ENCODE measurements at places on chromosomes 7 and 10.
A peak's percentile ranks its signal among the peaks of the same experiment; 100 is the strongest.

DNA sequence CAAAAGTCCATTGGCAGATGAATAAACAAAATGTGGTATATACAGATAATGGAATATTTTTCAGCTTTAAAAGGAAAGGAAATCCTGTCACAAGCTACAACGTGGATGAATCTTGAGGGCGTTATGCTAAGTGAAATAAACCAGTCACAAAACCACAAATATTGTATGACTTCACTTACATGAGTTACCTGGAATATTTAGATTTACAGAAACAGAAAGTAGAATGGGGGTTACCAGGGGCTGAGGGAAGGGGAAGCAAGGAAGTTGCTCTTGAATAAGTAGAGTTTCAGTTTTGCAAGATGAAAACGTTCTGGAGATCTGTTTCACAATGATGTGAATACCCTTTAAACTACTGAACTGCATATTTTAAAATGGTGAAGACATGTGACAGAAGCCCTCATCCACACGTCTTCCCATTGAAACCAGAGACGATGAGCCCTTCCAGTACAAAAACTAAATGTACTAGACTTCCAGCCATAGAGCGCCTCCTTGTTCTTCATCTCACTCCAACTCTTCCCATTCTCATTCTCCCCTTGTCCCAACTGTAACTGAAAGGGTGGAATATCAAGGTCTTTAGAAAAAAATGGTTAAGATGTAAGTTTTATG lies 62.4 kb downstream of the MICU1 start:
- peak; percentile 32 for DNase-seq

DNA sequence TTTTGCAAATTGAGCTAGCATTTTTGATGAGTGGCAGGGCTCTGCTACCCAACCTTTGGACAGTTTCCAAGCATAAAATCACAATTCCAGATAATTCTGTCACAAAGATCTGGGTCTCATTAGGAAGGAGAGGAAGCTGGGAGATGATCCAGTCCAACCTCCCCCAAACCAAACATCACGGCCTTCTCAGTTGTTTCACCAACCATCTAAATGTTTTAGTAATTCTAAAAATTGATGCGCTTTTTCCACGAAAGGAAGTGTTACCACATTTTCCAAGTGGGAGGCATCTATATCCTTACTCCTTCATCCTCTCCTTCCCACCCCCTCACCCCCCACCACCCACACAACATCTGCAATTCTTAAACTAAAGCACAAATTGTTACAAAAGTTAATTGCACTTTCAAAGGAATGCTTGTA lies 108.3 kb downstream of the EGFR start:
- DNase-seq: no peak

DNA sequence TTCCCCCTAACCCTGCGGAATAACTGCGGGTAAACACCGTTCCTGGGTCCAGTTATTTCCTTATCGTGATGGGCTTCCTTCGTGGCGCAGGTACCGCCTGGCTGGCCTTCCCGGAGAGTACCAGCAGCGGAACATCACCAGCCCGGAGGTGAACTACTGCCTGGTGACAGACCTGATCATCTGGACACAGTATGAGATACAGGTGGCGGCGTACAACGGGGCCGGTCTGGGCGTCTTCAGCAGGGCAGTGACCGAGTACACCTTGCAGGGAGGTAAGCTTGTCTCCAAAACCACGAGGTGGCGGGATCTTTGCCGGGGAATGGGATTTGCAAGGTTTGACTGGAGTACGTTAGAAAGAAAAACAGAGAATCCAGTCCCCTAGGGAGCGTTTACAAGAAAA lies 665.0 kb upstream of the FOXK1 start:
- DNase-seq: no peak

- DNase-seq: no peak
Measured at GRCh38 chr7:17944720-17945119, 4.4 kb upstream of the SNX13 start.

GRCh38 chr10:110686047-110686446 lies 41.9 kb downstream of the RBM20 start:
- DNase-seq: no peak

GRCh38 chr7:135147899-135148721 lies at the start of gene TMEM140:
TSS of gene TMEM140 (plus strand) at chr7:135148072. CDS start at chr7:135164442, 16,370 bp downstream.
- peak; percentile 52 for DNase-seq

DNA sequence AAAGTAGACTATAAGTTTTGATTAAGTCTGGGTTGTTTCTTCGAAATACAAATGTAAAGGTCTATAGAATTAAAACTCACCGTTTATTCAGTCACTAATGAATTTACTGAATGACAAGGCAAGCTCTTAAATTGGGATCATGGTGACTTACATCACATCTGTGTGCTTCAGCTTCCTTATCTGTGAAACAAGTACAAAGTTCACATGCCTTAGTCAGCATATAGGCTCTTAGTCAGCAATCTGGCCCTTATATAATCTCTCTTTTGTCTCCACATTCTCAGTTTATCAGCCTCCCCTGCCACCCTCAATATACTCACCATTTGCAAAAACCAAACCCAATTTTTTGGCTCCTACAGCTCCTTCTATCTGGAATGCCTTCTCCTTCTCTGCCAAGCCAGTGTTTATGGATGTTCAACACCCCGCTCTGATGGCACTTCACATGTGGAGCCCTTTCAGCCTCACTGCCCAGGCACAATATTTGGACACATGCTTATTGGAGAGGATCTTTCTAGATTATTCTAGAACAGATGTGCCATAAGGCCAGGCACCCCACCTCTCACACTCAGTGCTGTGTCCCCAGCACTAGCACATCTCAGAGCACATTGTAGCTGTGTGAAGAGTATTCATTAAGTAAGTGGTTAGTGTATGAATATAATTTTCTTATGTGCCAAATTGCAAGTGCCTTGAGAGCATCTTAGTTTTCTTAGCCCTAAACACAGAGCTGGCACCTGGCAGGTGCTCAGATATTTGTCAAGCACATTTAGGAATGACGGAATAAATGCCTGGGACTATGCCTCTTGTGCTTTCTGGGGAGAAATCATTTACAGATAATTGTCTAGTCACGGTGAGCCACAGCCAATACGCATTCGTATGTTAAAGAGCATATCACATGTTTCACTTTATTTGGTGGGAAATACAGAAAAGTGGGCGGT lies 9.8 kb upstream of the LAMB1 start:
- DNase-seq: no peak

DNA sequence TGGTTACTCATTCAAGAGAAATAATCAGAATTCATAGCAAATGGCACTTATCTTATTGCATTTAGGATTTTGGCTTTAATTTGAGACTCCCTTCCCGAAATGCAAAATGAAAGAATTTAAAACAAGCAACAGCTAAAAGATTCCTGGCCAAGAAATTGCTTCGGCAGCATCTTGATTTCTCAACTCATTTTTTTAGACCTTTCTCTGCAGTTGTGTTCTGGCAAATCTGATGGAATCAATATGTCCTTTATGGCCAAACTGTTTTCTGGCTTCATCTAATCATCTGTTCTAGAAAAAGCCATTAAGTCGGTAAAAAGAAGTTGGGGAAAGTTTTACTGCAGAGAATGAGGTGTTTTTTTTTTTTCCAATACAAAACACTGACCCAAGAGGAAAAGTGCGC lies 172.1 kb downstream of the SLC16A9 start:
- no peak for DNase-seq

DNA sequence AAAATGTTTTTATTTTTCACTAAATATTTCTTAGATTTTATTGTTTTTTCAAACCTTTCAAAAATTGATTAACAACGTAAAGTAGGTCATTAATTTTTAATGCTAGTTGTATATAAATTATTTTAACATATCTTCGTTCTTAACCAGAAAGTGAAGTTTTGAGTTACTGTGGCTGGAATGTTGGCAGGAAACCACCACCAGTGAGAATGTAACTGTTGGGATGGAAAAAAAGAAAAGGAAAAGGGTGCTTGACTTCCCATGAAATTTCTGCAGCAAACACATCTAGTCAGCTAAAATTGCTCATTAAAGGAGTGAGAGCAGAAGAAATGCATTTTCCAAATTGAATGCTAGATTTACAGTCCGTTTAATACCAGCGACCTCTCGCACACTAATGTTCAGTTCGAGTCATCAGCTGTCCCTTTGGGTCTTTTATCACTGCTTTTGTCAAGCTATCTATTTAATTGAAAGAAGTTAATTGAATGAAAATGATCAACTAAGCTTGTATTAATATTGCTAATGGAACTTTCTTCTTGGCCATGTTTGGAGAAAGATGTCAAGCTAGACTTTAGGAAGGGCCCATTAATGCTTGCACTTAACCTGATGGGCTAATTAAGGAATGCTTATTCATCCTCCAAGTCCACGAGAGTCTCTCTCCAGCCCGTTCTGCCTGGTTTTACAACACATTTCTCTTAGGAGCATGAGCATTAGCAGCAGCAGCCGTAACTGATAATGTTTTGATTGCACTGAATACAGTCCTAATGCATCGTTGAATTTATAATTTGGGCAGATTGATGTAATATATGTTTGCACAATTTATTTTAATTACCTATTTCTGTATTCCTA lies 70.1 kb downstream of the UBE3C start:
- DNase-seq: no peak

DNA sequence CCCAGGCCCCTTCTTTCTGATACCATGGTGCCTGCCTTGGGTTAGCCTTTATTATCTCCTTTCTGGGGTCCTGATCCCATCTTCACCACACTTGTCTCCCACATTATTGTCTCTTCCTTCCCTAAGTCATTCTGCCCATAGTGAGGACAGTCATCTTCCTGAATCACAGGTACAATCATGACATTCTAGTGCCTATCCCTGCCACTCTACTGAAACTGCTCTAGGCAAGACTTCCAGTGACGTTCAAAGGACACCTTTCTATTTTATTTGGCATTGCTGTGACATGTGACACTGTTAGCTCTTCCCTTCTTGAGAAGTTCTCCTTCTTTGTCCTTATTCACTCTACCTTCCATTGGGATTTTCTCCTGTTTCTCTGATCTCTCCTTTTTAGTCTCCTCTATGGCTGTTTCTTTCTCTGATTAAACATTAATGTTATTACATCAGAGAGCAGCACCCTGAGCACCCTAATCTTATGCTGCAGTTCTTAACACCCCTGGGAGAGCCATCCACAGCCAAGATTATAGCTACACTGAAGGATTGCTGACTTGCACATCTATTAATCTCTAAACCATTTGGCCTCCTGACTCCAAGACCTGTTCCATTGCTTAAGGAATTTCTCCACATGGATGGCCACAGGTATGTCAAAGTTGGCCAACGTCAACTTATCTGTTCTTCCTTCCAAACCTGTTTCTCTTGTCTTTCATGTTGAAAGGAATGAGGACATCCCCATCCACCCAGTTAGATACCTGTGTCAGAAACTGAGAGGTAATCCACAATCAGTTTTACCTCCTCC lies 10.9 kb downstream of the MACC1 start:
- no peak for DNase-seq

DNA sequence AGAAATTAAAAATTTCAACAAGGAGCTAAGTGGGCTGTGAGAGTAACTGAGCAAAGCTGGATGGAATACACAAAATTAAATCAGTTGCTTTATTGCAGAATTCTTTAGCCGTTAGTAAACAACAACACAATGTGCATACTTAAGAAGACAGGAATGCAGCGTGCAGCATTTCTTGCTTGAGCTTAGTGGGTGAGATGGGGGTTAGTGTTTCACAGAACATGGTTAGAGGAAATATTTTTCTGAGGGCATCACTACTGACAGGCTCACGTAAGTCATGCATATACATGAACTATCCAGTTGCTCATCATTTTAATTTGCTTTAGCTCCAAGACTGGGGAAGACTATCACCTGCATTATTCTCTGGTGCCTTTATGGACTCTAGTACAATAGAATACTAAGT lies 80.8 kb downstream of the CD36 start:
- DNase-seq: no peak

DNA sequence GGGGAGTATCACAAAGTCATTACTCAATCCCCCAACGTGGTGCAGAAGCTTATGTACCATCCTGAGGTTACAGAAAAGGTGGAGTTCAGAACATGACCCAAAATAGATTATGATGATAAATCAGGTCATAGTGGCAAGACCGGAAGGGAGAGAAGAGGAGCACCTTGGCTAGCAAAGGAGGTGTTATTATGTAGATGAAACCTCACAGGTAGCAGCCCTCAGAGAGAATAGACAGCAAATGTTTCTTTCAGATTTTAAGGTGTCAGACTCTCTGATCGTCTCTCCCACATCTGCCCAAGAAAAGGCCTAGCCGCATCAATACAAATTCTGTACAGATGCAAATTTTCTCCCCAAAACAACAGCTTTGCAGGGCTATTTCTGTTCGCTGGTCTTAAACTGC lies 88.3 kb upstream of the SEMA3D start:
- DNase-seq: no peak

- DNase-seq: no peak
Measured at GRCh38 chr7:158924956-158925355, 68.6 kb downstream of the DYNC2I1 start.

- no peak for DNase-seq
Measured at GRCh38 chr10:15558136-15558535, 161.6 kb downstream of the ITGA8 start.

DNA sequence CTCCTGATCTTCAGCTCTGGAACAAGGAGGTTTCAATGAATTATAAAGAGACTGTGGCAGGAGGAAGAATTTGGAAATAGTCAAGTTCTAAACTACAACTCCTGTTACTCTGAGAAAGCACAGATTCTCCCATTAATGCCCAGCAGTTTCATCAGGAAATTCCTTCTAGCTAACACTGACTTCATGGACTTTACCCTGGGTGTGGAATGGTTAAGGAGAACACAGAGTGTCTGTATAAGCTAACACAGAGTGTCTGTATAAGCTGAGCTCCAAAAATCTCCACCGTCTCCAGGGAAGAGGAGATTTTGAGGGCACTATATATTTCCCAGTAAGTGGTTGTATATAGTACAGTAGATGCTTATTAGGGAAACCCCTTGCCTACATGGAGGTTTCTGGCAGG lies 675.5 kb downstream of the XPNPEP1 start:
- DNase-seq: no peak

DNA sequence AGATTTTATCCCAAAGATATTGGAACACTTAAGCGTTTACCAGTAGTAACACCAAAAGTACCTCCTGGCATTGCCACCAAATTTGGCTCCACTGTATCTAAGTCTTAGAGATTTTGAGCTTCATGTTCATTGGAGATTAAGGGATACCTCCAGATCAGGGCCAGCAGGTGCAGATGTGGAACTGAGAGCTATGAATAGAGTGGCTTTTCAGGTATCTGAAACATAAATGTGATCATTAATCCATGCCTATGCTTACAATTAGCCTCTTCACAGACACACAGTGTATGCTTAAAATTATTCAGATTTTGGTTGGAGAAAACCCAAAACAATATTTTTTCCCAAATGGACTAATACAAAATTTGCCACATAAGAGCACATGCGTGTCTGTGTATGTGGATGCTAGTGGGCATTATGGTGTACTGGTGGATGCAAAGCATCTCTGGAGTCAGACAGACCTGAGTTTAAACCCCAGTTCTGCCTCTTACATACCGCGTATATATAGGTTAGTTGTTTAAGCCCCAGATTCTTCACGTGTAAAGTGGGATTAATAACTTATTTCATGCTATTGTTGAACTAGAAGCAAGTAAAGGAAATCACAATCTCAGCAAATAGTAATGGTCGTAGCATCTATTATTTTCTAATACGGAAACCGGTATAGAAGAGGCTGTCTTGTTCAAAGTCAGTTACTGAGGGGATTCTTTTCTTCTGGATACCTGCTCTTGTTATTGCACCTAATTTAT lies 6.8 kb upstream of the LRRC4 start:
- DNase-seq: no peak

- DNase-seq: no peak
Measured at GRCh38 chr7:4023502-4023901, 658.6 kb upstream of the FOXK1 start.

All from activated naive CD8-positive, alpha-beta T cell treated with anti-CD3 and anti-CD28 coated beads for 36 hours (primary cell).